ENCODE measurements at places on chromosomes 1 and 21.

DNA sequence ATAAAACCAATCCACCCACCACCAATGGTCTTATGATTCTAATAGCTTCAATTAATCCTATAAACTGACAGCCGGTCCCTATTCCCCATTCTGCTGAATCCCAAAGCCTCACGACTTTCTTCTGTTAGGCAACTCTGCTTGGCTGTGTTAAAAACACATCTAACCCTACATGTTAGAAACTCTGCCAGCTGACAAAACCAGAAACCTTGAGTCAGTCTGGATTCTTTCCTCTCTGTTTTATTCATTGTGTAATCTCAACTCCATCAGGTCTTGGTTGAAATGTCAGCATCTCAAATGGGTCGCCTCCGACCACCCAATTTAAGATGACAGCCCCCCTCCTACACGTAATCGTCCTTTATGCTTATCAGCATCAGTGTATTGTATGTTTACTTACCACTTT, 312.1 kb downstream of the DISC1 start:
- DNase-seq, result no peak

GRCh38 chr1:236303675-236304074, 21.9 kb upstream of the ERO1B start:
- DNase-seq, result no peak

GRCh38 chr1:234725177-234726132, 115.5 kb upstream of the IRF2BP2 start:
- peak; percentile 51 for DNase-seq

DNA sequence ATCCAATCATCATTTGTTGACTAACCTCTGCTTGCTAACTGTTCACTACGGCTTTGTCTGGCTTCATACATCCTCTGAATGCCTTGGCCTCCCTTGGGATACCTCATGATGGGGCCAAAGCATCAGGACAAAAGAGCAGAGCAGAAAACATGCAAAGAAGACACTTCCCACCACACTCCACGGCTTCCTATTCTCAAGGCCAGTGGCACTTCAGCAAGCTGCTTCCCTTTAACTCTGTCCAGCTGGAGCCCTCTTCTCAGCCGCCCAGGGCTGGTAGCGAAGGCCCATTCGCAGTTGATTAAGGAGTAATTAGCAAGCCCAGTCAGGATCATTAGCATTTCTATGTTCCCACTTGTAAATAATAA, 224.3 kb upstream of the FGGY start:
- DNase-seq, result no peak

GRCh38 chr1:2003541-2004131, at the start of gene CFAP74:
CFAP74 (minus strand) TSS chr1:2003786; CDS start chr1:1990956, 12,830 bp downstream.
- DNase-seq, result no peak

- no peak for DNase-seq
Measured at GRCh38 chr1:18239671-18240070, 132.1 kb downstream of the IGSF21 start.

DNA sequence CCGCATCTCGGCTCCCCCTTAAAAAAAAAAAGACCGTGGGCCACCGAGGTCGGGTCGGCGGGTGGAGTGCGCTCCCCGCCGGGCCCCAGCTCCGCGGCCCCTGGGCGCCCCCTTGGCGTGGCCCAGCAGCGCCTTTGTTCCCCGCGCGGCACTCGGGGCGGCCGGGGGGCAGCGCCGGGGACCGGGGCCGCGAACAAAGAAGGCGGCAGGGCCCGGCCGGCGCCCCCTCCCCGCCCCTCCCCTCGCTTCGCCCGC, 571 bp downstream of the MARCKSL1 start:
- no peak for DNase-seq

GRCh38 chr1:36968730-36969129, 65.6 kb downstream of the GRIK3 start:
- DNase-seq, result no peak

DNA sequence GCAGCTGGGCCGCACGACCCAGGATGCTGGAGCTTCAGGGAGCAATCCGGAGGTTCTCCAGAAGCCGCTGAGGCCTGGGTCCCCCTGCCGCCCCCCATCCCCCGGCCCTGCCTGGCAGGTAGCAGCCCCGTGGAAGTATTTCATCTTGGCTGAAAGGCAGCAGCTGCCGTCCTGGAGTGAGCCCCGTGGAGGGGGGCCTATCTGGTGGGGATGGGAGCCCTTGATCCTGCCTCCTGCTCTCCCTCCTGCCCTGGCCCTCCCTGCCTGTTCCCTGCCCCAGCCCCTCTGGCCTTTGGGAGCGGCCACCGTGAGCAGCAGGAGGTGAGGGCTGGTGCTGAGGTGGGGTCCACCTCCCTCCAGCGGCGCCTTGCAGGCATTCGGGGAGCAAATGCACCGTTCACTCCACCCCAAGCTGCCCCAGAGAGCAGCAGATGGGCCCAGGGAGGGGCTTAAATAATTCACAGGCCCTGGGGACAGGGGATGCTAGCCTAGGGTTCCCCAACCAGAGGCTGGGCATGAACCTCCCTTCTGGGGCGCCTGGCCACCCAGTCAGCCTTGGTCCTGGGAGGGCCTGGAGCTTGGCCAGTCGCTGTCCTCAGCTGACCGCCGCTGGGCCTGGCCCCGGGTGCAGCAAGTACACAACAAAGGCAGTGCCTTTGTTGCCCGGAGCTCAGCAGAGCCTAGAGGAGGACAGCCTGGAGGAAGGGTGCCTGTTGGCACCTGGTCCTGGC, 23.7 kb upstream of the PLCH2 start:
- DNase-seq, result no peak

GRCh38 chr1:39497585-39497984, 6.1 kb downstream of the BMP8A start:
- no peak for DNase-seq

GRCh38 chr1:81554534-81554933, 246.2 kb upstream of the ADGRL2 start:
- DNase-seq, result no peak

DNA sequence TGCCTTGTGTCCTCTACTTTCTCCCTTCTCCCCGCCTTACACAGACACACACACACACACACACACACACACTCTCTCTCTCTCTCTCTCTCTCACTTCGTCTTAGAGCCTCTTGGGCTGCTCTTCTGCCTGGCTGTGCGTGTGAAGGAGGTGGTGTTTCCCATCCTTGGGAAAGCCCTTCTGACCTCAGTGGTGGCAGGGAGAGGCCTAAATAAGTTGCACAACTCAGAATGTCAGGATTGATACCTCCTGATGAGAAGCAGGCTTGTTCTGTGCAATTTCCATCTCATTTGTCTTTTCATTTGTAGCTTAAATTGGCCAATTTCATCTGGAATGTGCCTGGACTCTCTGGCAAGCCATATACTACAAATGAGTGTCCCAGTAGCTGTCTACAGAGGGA, 25.0 kb downstream of the LRRN2 start:
- DNase-seq, result no peak

GRCh38 chr21:36883532-36884486, 82.7 kb downstream of the HLCS start:
- no peak for DNase-seq

GRCh38 chr1:203726417-203726867, 38.5 kb upstream of the LAX1 start:
- no peak for DNase-seq

DNA sequence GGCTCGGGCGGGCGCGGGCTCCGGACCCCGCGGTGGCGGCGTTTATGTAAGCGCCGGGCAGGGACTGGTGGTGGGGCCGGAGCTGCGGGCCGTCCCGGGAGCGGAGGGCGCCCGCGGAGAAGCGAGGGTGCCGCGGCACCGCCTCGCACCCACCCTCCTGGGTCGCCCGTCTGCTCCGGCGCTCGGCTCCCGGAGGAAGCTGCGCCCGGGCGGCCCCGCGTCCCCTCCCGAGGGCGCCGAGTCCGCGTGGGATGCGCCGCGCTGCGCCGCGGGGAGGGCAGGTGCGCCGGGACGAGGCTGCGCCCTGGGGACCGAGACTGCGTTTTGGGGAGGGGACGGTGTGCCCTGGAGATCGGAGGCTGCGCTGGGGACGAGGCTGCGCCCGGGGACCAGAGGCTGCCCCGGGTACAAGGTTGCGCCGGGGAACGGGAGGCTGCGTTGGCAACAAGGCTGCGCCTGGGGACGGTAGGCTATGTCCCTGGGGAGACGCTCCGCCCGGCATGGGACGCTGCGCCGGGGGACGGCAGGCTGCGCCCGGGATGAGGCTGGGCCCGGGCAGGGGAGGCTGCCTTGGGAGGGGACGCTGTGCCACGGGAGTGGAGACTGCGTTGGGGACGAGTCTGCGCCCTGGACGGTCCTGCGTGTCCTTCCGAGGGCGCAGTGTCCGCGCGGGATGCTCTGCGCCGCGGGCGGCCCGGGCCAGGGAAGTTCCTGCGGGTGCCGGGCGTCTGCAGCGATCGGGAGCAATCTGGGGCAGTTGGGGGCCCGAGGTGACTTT, 627 bp downstream of the ADARB1 start:
- DNase-seq, result peak; percentile 17

DNA sequence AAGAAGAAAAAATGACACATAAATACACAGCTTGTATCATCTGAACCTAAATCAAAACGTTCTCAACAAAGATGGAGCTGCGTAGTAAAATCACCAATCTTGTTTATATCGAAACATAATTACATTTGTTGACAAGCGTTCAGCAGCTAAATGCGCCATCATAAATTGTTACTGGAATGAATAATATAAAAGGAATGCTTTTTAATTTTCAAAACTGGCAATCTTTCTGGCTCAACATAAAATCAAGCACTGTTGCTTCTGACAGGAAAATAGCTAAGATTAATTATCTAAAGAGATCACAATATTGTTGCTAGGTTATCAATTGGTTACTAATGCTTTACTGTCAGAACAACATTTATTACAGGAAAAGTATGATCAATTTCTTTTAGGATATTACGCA, 181.5 kb downstream of the GPATCH2 start:
- DNase-seq, result no peak

- DNase-seq, result no peak
Measured at GRCh38 chr1:109623601-109624161, 4.0 kb downstream of the AMPD2 start.

- DNase-seq, result no peak
Measured at GRCh38 chr1:1061682-1062345, 12.3 kb downstream of the RNF223 start.

DNA sequence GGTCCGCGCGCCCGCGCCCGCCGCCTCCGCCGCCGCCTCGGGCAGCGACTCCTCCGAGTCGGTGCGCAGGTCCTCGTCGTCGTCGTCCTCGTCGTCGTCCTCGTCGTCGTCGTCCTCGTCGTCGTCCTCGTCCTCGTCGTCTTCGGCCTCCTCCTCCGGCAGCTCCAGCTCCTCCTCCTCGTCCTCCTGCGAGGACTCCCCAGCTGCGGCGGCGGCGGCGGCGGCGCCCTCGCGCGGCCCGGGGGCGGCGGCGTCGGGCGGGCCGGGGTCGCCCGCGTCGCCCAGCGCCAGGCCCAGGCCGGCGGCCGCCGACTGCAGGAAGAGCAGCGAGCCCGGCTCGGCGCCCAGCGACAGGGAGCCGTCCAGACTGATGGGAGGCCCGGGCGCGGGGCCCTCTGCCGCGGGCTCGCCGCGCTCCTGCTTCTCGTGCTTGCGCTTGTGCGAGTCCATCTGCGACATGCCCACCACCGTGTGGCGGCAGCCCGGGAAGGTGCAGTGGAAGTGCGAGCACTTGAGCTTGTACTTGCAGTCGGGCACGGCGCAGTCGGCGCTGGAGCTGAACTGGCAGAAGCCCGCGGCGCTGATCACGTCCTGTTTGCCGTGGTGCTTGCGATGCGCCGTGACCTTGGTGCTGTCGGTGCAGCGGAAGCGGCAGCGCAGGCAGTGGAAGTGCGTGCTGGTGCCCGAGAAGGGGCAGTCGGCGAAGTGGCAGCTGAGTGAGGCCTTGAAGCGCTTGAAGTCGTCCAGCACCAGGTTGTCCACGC, 157.3 kb downstream of the CASZ1 start:
- no peak for DNase-seq

DNA sequence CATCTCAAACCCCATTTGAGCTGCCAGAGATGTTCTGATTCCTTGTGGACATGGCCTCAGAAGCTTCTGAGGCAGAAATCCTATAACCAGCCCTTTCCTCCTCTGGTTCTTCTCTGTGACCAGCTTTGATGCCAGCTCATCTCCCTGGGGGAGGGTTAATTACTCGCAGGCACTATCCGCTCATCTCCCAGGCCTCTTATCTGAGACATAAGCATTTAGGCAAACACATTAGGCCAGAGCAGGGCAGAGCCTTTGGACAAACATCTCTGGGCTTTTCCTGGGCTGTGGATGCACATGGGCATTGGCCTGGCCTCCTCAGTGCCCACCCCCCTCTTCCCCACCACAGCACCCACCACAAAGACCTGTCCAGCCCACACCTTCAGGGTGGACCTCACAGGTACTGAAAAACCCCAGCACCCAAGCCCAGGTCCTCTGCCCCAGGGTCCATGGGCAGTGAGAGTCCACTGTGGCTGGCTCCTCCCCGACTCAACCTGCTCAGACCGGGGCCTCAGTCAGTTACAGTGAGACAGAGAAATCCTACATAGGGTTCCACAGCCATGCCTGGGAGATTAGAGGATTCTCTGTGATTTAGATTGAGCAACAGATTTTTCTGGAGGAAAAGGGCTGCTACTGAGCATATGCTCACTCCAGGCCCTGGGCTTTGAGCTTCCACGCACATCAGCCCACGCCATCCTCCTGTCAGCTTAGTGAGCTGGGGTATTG, 26.9 kb downstream of the IGSF21 start:
- no peak for DNase-seq

- DNase-seq, result no peak
Measured at GRCh38 chr21:33425825-33426224, 22.6 kb downstream of the IFNGR2 start.

DNA sequence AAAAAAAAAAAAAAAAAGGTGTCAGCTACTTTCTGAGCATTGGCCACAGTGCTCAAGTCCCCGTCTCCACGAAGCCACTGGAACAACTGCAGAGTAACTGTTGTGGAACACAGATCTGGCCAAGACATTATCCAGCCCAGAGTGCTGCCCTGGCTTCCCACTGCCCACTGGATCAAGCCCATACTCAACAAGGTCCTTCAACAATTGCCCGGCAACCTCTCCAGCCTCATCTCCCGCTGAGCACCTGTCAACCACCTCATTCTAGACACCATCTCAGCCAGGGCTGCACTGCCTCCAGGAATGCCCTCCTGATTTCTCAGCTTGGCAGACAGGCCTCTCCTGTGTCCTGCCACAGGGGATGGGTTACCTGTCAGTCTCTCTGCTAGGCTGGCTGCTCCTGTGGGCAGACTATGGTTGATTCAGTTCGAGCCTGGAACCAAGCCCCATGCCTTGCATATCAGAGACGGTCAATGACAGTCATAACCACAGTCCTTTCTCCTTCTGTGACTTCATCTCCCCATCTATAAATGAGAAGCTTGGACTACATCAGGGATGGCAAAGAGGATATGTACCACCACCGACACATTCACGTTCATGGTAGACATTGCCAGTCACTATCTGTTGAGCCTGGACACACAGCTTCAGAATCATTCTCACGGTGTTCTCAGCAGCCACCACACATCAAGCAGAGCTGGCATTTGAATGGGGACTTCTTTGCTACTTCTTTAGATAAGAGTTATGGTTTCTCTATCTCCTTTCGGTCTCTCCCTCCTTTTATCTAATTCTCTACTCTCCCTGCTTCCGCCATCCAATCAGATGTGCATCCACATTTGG, 76.9 kb downstream of the MRPL37 start:
- DNase-seq, result no peak

- DNase-seq, result no peak
Measured at GRCh38 chr1:178645157-178645807, 79.8 kb upstream of the RALGPS2 start.

- peak; percentile 9 for DNase-seq
Measured at GRCh38 chr1:209207701-209208286, 375.7 kb upstream of the CAMK1G start.

Measured in KG1 (cell line).